Kidney (tissue), 22 donors: ENCODE measurements at places on chromosomes 13 and 19.

- peak; percentile 74 for DNase-seq
Measured at GRCh38 chr19:33235269-33235995, 9.8 kb upstream of the SLC7A10 start.

GRCh38 chr13:95226476-95226875 is 74.8 kb downstream of the ABCC4 start:
- DNase-seq = no peak

- DNase-seq = no peak
Measured at GRCh38 chr19:16244091-16244490, 46.4 kb downstream of the AP1M1 start.

GRCh38 chr13:40389081-40389641 is 277.3 kb downstream of the FOXO1 start:
- no peak for DNase-seq

DNA sequence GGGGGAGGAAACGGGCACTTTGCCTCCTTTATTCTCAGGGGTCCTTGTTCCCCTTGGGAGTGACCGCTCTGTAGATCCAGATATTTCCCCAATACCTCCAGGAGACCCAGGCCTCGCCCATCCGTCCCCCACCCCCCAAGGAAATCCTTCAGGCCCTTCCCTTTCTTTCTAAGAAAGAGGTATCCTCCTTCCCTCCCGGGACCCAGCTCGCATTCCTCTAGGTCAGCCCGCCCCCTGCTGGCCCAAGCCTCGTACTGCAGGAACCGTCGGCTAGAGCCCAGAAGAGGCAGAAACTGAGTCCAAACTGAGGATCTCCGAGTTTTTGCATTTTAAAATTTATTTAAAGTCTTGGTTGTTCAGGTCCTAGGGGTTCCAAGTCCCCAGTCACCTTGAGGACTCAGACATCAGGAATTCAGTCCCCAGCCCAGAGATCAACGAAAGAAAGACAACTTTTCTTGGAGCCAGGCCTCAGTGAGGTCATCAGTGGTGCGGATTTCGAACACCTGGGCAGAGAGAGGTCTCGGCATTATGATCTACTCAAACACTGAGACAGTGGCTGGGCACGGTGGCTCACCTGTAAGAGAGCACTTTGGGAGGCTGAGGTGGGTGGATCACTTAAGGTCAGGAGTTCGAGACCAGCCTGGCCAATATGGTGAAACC is 7.5 kb upstream of the LRFN1 start:
- peak; percentile 92 for DNase-seq

DNA sequence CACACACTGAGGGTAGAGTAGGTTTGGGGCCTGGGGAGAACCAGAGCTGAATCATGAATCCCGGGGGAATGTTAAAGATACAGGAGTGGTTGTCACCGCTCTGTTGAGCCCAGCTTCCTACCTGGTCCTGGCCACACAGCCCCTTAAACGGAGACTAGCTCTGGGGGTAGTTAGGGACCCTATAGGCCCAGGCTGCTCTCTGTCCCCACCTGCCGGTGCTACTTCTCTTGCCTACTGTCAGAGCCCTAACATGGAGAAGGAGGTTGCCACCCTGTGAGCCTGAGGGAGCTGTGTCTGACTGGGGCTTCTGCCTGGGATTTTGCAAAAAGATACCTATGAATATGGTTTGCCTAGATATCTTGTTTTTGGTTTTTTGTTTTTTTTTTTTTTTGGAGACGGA is 36.6 kb upstream of the ZNF429 start:
- no peak for DNase-seq

GRCh38 chr19:7844405-7844804 is 14.4 kb downstream of the EVI5L start:
- DNase-seq = no peak

DNA sequence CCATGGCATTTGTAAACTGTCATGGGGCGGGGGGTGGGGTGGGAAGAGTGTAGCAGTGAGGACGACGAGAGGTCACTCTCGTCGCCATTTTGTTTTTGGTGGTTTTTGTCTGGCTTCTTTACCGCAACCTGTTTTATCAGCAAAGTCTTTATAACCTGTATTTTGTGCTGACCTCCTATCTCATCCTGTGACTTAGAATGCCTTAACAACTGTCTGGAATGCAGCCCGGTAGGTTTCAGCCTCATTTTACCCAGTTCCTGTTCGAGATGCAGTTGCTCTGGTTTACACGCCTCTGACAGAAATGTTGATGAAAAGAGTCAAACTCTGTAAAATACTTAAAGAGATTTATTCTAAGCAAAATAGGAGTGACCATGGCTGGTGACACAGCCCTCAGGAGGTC is 852.0 kb downstream of the DACH1 start:
- DNase-seq = no peak

DNA sequence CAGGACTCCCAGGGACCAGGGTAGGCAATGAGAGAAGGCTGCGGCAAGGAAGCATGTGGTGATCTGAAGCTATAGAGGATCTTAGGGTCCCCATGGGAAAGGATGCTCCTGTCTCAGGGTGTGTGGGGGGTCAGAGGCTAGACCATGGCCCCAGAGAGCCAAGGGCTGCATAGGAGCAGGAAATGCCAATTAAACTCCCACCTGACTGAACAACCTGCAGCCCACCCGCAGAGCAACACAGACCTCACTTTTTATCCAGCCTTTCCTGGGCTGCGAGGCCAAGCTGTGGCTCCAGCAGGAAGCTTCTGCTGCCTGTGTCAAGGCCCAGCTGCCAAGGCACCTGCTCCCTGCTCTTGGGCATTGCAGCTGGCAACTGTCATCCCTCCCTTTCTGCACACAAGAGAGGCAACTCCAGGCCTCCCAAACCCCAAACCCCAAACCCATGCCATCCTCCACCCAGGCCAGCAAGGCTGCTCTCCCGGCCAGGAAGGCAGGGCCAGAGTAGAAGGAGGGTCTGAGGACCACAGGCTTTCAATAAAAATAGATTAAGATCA is 290.1 kb downstream of the FOXO1 start:
- no peak for DNase-seq
